Diencephalon (tissue), 1 donor: ENCODE measurements at places on chromosomes 16 and 17. TPM values are rescaled to one million over a fixed set of nuclear protein-coding genes. Genes with fewer than 3 reads are reported as not detected.

The HBA2 gene
- total RNA-seq, result 2,023 TPM

The QPRT gene
- 4.8 TPM for total RNA-seq

The RGS11 gene
- 10.1 TPM for total RNA-seq

The CES5A gene
- total RNA-seq, result 0.46 TPM

The ETV4 gene
- 0.46 TPM for total RNA-seq

The OR2C1 gene
- total RNA-seq, result 0.46 TPM

The HCRT gene
- 1.6 TPM for total RNA-seq

The CCL16 gene
- not detected for total RNA-seq

The ATP6V0C gene
- total RNA-seq, result 48.4 TPM

The MYH13 gene
- total RNA-seq, result not detected

The KRTAP16-1 gene
- total RNA-seq, result not detected

The WNT3 gene
- 10.4 TPM for total RNA-seq
